A172 (cell line): ENCODE measurements at places on chromosomes 12 and 14. TPM values are rescaled to one million over a fixed set of nuclear protein-coding genes. Genes with fewer than 3 reads are reported as not detected.

Gene GMPR2
- total RNA-seq = 49.3 and 52.7 TPM in 2 replicates

Gene POTEG
- total RNA-seq = not detected in 2 replicates

Gene MYO1H
- total RNA-seq = not detected in 2 replicates

DNA sequence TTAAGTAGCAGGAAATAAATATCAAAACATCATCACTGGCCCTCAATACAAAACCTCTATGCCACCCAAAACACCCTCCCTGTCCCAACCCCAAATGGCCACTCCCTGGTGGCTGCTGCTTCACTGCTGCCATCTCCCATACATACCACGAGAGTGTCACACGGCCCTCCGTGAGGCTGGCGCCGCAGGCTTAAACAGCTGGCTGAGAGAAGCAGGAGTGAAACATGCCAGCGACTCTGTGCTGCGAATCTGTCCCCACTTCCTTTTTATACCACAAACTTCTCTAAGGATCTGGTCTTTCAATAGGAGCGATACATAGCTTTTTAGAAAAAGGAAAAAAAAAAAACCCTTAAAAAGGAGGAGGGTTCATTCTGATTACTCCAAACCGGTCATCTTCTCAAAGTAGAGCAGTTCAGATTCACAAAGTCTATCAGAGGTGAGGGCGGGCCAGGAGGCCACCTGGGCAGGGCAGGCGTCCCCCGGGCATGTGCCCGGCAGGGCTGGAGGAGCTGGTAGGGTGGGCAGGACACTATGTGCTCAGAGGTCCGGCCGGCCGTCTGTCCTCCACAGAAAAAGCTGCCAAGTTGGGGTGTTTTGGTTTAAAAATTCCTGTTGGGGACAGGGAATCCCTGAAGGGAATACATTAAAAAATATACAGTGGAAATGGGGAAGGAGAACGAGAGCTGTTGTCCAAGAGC is 26.5 kb downstream of the MAX start:
- DNase-seq = no peak

DNA sequence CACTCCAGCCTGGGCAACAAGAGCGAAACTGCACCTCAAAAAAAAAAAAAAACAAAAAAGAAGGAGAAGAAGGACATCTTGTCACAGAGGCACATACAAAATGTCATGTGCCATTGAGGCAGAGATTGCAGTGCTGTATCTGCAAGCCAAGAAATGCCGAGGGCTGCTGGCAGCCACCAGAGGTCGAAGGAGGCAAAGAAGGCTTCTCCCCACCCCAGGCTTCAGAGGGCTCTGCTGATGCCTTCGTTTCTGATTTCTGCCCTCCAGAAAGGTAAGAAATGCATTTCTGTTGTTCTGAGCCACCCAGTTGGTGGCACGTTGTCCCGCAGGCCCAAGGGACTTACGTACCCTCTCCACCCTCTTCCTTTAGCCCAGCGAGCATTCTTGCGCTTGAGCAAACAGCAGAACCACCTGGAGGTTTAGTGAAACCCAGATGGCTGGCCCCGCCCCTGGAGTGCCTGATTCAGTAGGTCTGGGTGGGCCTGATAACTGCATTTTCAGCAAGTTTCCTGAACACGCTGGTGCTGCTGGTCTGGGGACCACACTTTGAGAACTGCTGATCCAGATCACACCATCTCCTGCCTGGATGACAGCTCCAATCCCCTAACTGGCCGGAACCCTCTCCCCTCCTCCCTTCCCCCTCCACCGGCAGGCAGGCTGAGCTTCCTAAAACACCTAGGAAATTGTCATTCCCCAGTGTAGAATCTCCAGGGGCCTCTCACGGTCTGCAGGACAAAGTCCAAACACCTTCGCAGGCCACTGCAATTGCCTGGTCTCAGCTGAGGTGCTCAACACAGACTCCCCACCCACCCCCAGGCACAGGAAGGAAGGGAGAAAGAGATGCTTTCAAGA is 21.1 kb upstream of the SCARB1 start:
- DNase-seq = no peak

DNA sequence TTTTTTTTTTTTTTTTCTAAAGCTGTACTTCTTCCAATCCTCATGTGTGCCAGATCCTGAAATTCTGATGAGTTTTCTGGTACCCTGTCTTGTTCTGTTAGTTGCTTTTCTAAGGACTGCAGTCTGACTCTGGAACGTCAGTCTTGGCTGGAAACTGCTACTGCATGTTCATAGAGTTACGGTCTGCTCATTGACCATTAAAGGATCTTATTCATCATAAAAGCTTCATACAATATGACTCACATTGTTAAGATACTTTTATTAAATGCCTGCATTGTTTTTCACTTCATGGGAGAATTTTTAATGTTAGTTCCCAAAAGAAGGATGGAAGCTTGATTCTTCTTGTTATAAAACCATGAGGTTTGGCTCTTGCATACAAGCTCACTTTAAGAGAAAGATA is 233.6 kb downstream of the SYT10 start:
- DNase-seq = no peak

GRCh38 chr14:61876362-61877034 is 114.3 kb downstream of the SNAPC1 start:
- no peak for DNase-seq

DNA sequence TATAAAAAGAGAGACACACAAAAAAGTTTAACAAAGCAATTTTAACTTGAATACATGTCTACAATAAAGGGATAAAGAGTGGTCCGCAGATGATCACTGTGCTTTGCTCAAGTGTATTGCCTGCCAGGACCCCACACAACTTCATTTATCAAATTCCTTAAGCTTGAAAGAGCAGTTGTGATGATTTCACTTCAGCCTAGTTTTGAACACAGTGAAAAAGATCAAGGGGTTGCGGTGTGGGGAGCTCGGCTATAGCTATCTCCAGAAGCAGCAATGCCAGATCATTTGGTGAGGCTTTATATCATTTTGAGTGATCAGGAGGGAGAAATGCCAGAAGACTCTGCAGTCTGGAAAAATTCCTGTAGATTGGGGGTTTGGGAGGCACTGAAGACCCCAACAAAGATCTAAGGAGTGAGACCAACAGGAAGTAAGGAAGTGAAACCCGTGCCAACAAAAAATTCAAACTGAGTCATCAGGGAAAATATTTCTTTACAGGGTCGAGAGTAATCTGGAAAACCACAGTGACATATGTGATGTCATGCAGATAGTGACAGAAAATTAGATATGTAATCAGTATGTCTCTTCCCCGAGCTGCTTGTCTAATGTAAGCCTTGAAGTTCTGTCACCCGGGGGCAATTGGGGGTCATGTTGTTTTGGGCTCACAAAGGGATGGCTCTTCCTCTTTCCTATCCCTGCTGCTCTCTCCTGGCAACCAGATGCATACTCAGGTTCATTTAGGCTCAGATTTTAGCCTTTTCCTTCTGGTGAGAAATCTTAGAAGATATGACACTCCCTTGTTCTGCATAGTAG is 221.8 kb downstream of the MSRB3 start:
- peak; percentile 47 for DNase-seq

DNA sequence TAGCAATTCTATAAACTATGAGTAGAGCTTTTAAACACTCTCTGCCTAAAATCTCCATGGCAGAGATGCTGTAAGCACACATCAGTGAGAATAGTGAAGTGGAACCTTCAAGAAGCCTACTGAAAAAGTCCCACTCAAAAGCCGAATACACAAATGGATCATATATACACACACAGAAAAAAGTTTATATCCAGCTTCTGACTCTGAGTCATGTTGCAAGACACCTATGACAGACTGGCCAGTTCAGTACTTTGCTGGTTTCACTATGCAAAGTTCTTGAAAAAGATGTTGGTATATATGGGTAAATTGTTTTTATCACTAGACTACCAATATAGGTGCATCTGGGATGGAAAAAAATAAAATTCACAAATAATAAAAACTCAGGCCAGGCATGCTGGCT is 126.1 kb downstream of the KCNK10 start:
- DNase-seq = no peak

DNA sequence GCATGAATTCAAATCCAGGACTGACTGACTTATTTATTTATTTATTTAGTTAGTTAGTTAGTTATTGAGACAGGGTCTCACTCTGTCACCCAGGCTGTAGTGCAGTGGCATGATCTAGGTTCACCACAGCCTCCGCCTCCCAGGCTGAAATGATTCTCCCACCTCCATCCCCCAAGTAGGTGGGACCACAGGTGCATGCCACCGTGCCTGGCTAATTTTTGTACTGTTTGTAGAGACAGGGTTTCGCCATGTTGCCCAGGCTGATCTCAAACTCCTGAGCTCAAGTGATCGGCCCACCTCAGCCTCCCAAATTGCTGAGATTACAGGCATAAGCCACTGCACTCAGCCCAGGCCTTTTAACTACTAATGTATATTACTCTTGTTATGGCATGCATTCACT is 36.0 kb downstream of the BTG1 start:
- DNase-seq = no peak

- DNase-seq = no peak
Observed at GRCh38 chr14:64502887-64503433, 678 bp downstream of the ZBTB25 start.

DNA sequence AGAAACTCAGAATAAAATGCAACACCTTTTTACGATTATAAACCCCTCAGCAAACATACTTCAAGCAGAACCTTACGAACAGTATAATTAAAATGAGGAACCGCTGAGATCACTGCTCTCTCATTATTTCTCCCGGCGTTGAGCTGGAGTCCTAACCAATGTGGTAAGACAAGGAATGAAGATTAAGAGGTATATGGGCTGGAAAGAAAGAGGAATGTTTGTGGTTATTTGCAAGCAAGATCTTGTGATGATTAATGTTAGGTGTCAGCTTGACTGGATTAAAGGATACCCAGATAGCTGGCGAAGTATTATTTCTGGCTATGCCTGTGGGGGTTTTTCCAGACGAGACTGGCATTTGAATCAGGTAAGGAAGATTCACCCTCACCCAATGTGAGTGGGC is 10.3 kb upstream of the ZNF84 start:
- DNase-seq = peak; percentile 21

DNA sequence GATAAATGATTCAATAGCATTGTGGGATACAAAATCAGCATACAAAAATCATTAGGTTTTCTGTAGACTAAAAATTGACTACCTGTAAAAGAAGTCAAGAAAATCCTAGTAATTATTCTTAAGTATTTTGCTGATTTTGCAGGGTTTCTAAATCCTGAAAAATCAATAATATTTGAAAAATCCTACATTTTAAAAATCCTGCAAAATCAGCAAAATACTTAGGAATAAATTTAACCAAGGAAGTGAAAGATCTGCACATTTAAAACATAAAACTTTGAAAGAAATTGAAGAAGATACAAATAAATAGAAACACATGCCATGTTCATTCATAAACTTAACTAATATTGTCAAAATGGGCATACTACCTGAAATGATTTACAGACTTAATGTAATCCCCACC is 517.7 kb downstream of the RERGL start:
- no peak for DNase-seq

DNA sequence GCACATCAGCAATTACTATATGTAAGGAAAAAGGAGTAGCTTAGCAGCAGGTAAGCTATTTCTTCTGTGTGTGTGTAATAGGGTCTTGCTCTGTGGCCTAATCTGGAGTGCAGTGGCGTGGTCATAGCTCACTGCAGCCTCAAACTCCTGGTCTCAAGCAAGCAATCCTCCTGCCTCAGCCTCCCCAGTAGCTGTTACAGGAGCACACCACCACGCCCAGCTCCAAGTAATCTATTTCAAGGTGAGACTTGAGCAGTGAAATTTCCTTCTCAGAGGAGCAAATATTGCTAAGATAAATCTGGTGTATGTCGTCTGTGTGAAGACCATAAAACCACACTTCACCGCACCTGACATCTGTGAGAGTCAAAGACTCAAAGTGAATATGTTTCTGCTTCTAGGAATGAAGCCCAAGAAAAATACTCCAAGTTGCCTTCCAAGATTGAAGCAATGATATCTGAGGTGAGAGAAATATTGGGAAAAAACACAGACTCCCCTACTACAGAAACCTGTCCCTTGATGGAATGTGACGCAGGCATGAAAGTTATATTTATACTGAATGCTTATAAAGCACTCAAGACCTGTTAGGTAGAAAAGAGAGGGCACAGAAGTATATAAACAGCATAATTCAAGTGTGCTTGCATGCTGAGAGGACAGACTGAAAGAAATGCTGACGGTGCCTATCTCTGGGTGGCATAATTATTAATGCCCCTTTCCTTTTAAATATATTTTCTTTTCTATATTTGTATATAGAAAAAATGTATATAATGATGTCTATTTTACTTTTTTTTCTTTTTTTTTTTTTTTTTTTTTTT is 2.5 kb upstream of the SELPLG start:
- DNase-seq = no peak

DNA sequence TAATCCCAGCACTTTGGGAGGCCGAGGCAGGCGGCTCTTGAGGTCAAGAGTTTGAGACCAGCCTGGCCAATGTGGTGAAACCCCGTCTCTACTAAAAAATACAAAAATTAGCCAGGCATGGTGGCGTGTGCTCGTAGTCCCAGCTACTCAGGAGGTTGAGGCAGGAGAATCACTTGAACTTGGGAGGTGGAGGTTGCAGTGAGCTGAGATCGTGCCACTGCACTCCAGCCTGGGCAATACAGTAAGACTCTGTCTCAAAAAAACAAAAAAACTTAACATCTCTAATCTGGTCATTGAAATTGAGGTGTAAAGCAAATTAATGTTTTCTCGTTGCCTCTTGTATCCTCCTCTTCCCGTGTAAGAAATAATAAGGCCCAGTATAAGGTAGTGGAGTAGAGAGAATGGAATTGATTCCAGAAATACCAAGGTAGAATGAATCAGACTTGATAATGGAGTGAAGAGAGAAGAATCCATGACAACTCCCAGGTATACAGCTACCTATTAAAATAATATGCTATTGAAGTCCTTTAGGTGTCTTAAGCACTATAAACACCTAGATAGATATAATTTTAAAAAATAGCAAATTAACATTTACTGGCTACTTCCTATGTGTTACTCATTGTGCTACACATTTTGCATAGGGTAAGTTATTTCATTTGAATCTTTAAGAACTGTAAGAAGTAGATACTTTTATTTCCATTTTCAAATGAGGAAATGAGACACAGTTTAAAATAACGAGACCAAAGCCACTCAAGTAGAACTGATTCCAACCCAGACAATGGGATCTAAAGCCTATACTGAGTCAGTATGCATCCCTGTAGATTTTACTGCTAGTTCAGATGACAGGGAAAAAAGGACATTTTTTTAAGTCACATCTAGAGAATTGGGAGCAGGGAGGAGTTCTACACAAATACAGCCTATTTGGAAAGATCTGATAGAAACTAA is 23.2 kb downstream of the RAP1B start:
- DNase-seq = no peak

GRCh38 chr12:92271341-92271740 is 125.7 kb upstream of the BTG1 start:
- no peak for DNase-seq
